Naive thymus-derived CD8-positive, alpha-beta T cell (primary cell): ENCODE measurements at places on chromosomes 1 and 21. TPM values are rescaled to one million over a fixed set of nuclear protein-coding genes. Genes with fewer than 3 reads are reported as not detected.

GRCh38 chr1:204705888-204706837 is 20.6 kb upstream of the LRRN2 start:
- DNase-seq, result no peak

GRCh38 chr1:212141404-212141803 is 105.9 kb downstream of the DTL start:
- no peak for DNase-seq

Gene DCDC2B
- total RNA-seq, result not detected

Gene CLDN17
- not detected for total RNA-seq

- no peak for DNase-seq
Measured at GRCh38 chr21:26653430-26653829, 80.3 kb upstream of the CYYR1 start.

DNA sequence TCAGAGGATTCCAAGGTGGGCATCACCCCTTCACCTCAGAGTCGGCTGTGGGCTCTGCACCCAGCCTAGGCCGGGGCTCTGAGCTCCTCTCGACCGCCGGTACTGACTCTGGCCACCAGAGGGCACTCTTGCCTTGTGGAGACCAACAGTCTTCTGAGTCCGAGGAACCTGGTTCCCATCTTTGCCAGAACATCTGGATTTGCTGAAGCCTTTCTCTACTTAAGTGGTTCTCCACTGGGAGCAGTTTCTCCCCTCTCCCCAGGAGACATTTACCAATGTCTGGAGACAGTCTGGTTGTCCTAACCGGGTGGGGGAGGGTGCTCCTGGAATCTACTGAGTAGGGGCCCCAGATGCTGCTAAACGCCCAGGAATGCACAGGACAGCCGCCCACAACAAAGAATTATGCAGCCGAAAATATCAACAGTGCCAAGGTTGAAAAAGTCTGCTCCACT is 9.4 kb downstream of the ETV3L start:
- peak; percentile 92 for DNase-seq

DNA sequence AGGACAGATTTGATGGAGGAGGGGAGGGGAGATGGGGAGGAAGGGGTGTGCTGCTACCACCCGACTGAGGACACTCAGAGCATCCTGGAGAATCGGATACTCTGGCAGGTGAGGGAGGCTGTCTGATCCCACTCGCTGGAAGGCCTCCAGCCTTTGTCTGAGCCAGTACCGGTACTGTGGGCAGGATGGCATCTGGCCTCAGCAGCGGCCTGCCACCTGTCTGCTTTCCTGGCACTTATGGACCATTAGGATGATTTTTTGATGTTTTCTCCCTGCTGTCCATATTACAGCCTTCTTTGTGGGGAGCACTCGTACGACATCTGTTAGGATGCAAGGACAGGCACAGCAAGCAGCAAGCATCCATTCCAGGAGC is 11.5 kb downstream of the ATP2B4 start:
- no peak for DNase-seq

DNA sequence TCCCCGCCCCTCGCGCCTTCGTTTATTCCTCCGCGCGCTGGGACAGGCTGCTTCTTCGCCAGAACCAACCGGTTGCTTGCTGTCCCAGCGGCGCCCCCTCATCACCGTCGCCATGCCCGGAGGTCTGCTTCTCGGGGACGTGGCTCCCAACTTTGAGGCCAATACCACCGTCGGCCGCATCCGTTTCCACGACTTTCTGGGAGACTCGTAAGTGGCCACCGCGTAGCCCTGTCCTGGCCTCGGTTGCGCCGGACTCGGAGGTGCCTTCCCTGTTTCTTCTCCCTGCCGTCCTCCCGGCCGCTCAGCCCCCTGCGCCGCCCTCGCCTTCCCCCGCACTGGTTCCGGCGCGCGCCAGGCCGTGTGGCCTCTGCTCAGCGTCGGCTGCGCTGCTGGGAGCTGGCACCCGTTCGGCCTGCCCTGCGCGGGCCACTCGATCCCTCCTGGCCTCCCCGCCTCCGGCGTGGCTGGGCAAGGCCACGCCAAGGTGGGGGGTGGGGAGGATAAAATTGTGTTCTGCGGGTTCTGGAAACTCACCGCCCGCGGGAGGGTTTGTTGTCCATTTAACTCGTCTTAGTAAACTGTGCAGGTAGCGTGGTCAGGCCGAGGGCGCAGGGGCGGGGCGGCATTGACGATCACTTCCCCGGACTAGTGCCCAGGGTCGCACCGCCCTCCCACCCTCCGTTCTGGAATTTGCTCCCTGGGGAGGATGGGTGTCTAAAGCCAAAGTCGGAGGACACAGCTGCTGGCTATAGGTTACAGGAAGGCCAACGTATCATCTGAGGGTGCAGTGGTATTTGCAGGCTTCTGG is at the start of gene PRDX6:
TSS of gene PRDX6 (plus strand) at position 50 of the 808 bp plus-strand sequence. CDS start at position 113, 63 bp downstream.
- DNase-seq, result peak; percentile 3

DNA sequence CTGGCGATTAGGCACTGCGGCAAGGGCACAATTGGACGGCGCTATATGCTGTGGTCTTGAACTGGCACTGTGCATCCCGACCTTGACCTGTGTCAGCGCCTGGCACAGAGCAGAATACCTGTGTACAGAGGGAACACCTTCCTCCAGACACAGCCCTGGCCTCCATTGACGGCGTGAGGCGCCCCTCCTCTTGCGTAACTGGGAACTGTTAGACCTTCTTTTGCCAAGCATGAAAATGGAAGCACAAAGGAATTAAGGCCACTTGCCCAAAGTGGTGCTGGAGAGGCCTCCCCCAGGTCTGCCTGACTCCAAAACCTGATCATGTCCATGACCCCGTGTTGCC is 6.8 kb upstream of the AGTRAP start:
- DNase-seq, result no peak

Gene LCE1E
- total RNA-seq, result not detected

Gene GNG12
- total RNA-seq, result not detected

- DNase-seq, result no peak
Measured at GRCh38 chr1:100510451-100510850, 27.5 kb upstream of the GPR88 start.

DNA sequence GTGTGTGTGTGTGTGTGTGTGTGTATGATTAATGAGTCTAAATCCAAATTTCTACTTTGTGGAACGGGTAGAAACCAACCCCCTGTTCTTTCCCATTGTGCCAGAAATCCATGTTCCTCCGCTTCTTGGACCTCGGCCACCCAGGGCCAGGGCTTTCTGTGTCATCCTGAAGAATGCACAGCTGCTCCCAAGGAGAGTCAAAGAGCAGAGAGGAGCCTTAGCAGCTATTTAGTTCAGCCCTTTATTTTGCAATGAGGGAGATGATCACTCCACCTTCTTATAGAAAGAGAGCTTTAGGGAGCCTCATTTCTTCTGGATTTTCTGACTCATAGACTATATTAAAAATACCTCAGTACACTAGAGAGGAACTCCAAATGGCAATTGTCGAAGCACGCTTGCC is 489.3 kb upstream of the VAMP3 start:
- no peak for DNase-seq

GRCh38 chr1:86640161-86640670 is 64.2 kb upstream of the SH3GLB1 start:
- no peak for DNase-seq

DNA sequence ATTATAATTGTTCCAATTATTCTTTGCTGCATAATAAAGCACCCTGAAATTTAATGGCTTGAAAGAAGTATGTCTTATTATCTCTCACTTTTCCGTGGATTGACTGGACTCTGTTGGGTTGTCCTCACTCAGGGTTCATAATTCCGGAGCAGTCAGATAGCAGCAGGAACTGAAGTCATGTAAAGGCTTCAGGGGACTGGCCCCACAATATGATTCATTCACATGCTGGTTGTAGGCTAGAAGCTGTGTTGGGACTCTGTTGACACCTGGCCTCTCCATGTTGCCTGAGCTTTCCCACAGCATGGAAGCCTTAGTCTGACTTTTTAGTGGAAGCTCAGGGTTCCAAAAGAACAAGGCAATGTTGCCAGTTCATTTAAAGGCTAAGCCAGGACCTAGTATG is 367.1 kb upstream of the ADGRL2 start:
- no peak for DNase-seq

- DNase-seq, result no peak
Measured at GRCh38 chr1:205630651-205631009, 1.2 kb downstream of the ELK4 start.

DNA sequence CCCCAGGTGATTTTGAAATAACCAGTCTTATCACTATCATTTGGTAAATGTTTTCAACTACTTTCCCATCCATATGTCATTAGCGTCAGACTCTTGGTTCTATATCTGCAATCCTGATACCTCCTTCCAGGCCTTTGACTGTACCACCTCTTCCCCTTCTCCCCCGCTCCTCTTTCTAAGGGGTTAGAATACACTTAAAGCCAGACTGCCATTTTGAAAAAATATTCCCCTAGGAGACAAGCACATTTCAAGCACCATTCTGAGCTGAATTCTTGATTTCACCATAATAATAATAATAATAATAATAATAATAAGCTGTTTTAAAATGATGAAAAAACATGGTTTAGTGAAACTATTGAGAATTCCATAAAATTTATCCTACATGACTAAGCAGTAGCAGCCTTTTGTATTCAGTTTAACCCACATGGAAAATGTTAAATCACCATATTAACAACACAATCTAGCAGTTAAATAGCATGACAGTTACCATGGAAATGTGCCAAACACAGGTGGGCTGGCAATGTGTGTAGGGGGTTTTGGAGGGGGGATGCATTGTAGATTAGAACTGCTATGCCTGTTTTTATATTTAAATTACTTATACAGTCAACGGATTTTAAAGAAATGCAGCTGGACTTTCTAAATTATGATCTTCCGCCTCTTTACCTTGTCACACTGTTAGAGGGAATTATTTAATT is 480.2 kb upstream of the DEPDC1 start:
- no peak for DNase-seq

Gene FCRL5
- 1.2 TPM for total RNA-seq

GRCh38 chr1:73637264-73637663 is 560.7 kb downstream of the LRRIQ3 start:
- no peak for DNase-seq

DNA sequence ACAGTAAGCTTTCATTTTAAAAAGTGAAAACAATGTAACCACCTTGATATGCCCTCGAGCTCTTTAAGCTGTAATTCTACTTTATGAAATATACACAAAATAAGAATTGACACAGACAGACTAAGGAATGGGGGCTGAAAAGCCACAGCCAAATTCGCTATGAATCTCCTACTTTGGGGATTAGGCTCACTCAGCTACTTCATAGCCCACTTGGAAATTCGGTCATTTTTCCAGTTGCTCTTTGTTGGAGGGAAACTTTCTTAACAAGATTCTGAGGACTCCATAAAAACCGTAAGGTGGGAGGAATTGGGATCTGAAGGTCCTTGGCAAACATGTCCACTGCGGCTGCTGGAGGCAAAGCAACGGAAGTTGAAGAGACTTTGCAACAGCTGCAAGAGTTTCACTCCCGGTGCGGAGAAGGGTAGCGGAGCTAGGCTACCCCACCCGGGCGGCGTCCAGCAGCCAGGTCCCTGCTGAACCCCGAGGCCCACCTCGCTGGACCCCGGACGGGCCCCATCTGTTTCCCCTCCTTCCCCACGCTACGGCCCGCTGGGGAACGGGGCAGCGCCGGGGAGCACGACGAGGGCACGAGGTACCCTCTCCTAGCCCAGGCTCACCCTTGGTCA is 634 bp downstream of the MYCBP start:
- DNase-seq, result no peak

- DNase-seq, result no peak
Measured at GRCh38 chr1:8878448-8878697, at the start of gene ENO1. TSS of gene ENO1 (minus strand) at chr1:8878686. CDS start at chr1:8874908, 3,778 bp downstream.

DNA sequence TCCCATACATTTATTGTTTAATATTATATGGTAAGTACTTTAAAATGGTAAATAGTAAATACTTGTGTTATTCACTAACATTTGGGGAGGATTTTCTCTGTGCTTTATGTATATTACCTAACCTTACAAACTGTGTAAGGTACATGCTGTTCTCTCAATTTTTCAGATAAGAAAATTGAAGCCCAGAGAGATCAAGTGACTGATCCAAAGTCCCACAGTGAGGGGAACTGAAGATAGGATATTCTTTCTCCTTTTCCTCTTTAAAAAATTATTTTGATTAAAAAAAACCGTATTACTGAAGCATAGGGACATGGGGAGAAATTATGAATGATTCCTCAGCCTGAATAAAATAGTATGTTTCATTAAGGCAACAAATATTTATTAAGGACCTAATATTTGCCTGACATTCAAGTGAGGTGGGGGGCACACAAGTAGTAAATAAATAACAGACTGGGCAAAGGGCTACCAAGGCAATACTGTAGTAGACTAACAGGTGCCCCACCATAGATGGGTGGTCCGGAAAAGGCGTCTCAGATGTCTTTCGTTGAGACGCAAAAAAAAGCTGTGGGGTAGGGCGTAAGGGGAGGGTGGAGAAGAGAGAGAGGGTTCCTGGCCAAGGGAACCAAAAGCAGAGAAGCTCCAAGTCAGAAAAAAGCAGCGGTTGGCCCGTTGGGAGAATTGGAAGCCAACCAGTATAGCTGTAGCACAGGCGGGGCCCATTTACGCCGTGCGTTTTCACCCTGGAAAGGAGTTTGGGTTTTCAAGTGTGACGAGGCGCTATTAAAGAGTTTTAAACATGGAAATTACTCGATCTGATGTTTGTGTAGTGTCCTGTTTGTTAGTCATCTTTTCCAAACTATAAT is 944 bp upstream of the AGO3 start:
- DNase-seq, result peak; percentile 43

GRCh38 chr1:11394592-11395245 is 84.2 kb upstream of the DISP3 start:
- no peak for DNase-seq

DNA sequence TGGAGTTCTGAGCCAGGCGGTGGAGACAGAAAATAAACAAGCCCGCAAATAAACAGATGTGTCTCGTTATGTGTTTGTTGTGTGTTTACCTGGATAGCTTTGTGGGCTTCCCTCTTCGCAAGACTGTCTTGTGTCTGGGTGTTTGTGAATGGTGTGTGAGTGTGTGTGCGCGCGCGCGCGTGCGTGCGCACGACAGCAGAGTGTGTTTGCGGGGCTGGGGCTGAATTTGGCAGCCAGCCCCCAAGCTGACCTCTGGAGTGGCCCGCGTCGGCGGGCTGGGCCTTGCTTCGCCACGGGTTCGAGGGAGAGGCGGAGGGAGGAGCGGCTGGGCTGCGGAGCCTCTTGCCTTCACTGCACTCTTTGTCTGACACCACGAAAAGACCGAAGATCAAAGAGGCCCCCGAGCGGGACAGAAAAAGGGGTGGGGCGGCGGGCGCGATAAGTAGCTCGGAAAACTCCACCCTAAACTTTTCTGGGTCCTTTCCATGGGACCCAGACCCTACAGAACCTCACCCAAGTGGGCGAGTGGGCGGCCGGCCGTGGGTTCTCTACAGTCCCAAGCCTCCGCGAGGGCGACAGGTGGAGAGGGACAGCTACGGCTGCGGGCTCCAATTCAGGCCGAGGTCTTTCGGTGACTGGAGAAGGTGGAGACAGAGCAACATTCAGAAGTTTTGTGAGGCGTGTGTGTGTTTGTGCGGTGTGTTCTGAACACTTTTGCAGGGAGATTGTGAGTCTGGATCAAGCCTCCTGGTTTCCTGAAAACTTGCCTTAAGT is 14.5 kb downstream of the PAX7 start:
- DNase-seq, result peak; percentile 20

GRCh38 chr1:55034476-55035133 is 4.7 kb upstream of the PCSK9 start:
- no peak for DNase-seq

Gene PTPN22
- 27.3 TPM for total RNA-seq
